ENCODE measurements at places on chromosomes 1 and 21. TPM values are rescaled to one million over a fixed set of nuclear protein-coding genes. Genes with fewer than 3 reads are reported as not detected.

KCNE2 gene
- not detected for total RNA-seq

FOXO6 gene
- total RNA-seq = 0.06 TPM

S100A1 gene
- not detected for total RNA-seq

OR10J4 gene
- total RNA-seq = not detected

CFAP107 gene
- total RNA-seq = not detected

RIPPLY3 gene
- total RNA-seq = not detected
